ENCODE measurements at places on chromosomes 2 and 18.

DNA sequence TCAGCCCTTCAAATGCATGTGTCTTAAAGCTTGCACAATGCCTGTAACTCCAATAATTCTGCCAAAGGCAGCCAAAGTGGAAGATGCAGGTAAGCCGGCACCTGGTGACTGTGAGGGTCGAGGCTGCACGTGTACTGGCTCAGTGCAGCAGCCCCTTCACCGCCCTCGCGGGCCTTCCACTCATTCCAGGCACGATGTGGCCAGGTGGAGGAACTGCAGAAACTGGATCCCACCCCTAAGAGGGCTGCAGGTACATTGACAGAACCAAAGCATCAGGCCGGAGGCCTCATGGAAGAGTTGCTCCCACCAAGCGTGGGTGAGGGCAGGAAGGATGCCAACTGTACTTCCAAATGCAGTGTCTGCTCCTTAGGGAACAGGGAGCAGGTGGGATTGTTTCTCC, 253.4 kb downstream of the HDAC4 start:
- DNase-seq, result no peak

DNA sequence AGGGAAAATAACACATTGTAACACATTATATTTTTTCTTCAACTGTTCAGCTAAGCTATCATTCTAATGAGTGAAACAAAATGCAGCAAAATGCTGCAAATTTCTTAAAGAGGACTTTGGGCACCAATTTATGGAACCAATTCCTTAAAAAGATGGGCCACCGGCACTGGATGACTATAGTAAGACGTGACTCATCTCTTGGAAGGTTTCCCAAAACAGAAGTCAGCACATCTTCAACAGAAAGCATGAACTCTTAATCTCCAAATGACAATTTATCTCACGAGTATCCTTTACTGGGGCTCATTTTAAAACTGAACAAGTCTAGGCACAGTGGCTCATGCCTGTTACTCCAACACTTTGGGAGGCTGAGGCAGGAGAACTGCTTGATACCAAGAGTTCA, 213.4 kb downstream of the CDH20 start:
- no peak for DNase-seq

- DNase-seq, result no peak
Observed at GRCh38 chr2:203732092-203732952, 25.9 kb downstream of the CD28 start.

- no peak for DNase-seq
Observed at GRCh38 chr2:25165992-25166875, 2.1 kb downstream of the POMC start.

- DNase-seq, result no peak
Observed at GRCh38 chr2:24586955-24587354, 95.9 kb downstream of the NCOA1 start.

DNA sequence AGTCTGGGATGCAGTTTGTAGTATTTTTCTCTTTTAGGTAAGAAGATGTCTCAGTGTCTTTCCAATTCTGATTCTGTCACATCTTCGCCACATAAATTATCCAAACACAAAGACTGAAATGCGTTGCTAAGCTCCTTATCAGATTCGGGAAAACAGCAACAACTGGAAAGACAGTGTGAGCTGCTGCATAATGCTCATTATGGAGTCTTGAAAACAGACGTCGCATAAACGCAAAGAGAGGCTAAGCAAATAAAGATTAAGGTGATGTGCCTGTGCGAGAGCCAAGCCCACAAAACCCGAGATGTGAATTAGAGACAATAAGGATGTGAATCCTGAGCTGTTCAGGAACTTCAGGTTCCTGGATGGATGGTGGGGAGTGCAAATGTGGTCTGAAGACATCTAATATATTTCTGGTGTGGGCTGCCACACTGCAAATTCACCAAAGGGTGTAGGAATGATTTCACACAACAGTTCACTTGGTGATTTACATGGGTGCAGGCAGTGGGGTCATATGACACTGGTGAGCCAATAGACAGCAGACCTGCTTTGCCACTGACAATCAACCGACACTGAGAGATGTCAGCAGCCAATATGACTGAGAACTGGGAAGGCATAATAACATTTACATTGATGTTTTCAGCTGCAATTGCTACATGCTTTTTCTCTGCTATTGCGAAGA, 195.8 kb downstream of the MTX2 start:
- no peak for DNase-seq

DNA sequence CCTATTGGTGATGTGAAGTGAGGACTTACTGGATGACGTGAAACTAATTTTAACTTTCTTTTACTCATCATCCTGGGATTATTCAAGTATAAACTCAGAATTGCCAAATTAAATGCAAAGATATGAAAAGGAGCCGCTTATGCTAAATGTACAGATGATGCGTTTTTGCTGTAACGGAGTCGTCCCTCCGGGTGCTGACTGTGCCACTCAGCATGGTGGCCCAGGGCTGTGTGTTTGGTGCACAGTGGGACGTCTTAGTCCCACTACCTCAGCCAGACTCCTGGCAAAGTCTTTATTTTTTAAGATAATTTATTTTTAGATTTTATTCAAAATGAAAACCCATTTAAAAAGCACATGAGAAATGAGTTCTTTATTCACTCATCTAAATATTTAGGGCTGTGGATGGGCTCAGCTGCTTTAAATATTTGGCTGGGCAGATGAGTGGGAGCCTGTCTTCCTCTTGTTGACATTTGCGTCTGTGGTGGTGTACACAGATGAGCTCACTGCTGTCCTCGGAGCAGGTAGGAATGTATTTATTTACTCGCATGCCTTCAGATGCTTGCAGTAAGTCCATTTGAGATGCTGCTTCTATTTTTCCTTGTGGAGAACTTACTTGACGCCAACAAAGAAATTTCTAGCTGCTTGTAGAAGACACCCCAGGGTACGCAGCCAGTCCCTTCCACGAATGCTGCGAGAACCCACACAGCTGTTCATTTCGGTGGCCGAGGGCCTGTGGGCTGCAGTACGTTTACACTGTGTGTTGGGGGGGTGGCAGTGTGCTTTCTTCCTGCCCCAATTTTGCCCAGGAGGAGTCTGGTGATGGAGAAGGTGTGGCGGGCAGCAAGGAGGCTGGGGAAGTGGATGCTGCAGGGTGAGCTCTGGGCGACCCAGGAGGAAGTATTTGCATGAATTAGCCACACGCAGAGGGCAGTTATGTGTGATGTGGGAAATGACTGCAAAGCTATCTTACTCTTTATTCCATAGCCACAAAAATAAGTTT, 105.0 kb downstream of the AGAP1 start:
- DNase-seq, result no peak

- no peak for DNase-seq
Observed at GRCh38 chr2:219612577-219613286, 14.7 kb upstream of the SLC4A3 start.

DNA sequence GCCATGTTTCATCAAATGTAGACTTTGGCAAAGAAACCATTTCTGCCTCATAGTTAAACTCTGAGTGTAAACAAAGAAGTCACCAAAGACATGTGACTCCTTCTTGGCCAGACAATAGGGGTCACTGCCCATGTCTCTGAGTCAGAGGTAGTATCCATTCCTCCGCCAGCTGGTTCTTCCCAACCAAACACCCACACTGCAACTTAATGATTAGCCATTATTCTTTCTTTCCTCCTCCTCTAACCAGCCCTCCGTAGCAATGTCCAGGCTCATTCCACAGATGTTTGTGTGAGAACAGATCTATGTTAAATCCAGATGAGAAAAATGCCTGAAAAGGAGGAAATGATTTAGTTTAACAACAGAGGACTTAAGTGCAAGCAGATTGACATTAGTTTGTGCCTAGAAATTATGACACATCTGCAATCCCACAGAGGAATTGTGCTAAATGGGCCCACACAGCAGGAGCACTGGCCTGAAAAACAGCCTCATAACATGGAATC, 127.9 kb upstream of the SH3BP4 start:
- DNase-seq, result no peak

DNA sequence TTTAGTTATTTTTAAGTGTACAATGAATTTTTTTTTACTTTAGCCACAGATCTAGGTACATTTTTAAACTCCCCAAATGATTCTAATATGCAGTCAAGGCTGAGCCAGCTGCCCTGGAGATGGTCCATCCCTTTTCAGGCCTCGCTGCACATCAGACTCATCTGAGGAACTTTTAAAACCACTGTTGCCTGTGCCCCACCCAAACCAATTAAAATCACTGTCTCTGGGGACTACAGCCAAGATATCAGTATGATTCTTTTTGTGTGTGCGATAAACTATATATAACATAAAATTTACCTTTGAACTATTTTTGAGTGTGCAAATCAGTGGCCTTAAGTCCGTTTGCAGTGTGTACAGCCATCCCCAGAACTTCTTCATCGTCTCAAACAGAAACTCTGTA, 9.1 kb upstream of the MALT1 start:
- no peak for DNase-seq

DNA sequence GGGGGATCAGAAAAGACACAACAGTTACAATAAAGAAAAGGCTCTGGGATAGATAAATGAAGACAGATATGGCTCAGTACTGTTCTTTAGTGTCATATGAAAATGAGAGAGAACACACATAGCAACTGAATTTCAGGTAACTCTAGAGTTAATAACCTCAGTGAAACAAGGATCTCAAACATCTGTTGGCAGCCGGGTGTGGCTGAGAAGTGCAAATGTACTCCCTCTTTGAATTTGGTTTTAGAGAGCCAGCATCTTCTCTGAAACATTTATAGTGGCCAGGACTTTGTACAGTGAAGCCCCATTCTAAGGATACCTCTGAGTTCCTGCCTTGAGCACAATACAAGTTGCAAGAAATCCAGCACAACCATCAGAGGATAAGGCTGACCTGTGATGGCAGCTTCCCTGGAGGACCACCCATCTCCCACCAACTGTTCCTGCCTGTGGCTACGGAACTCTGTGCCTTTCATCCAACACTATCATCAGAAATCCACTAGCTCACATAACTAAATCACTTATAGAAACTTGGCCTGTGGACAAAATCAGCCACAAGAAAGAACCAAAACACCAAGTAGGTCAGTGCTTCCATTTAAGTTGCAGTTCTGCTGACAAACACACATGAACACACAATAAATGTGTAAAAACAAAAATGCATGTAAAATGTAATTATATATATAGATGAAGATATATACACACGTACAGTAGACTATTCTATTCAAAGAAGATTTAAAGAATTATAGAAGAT, 37.3 kb upstream of the PEX13 start:
- no peak for DNase-seq

GRCh38 chr2:149192427-149192826, 138.0 kb upstream of the LYPD6 start:
- DNase-seq, result no peak
